ENCODE measurements at places on chromosomes 11 and 22.

GRCh38 chr22:32815943-32816342 is 14.4 kb downstream of the TIMP3 start:
- no peak for DNase-seq

GRCh38 chr11:38123673-38124072 is 1525.6 kb upstream of the RAG2 start:
- DNase-seq: no peak

DNA sequence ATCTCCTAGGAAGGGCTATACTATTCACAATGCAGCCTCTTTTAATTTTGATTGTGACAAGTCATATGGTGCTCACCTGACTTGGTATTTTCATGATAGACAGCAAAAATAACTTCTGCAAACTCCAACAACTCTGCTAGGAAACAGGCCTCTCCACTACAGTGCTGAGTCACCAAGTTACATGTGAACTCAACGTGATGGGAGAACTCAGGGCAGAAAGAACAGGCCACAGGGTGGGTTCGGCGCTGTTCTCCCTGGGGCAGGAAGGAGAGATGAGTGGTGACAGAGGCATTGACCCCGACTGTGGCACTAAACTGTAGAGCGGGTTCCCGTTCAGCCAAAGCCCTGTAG is 76.6 kb upstream of the UCP3 start:
- DNase-seq: no peak

DNA sequence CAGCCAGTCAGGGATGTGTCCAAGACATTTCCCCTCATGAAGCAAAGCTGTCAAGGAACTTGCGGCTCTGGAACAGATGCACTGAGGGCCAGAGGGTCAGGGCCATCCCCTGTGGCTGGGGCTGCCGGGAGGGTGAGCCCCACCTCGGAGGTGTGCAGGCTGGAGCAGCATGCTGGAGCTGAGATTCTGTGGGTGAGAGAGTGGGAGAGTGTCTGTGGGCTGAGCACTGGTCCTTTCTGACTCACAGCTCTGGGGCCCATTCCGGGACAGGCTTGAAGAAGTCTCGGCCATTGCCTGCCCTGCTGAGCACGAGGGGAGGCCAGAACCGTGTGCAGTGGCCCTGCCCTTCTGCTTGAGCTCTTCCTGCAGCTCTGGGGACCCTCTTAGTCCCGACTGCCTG is 2.1 kb downstream of the OMP start:
- DNase-seq: no peak

- peak; percentile 2 for DNase-seq
These were observed 56.9 kb upstream of the PRSS23 start for GRCh38 chr11:86743223-86744118.

GRCh38 chr11:106278391-106278790 is 200.9 kb downstream of the AASDHPPT start:
- no peak for DNase-seq

DNA sequence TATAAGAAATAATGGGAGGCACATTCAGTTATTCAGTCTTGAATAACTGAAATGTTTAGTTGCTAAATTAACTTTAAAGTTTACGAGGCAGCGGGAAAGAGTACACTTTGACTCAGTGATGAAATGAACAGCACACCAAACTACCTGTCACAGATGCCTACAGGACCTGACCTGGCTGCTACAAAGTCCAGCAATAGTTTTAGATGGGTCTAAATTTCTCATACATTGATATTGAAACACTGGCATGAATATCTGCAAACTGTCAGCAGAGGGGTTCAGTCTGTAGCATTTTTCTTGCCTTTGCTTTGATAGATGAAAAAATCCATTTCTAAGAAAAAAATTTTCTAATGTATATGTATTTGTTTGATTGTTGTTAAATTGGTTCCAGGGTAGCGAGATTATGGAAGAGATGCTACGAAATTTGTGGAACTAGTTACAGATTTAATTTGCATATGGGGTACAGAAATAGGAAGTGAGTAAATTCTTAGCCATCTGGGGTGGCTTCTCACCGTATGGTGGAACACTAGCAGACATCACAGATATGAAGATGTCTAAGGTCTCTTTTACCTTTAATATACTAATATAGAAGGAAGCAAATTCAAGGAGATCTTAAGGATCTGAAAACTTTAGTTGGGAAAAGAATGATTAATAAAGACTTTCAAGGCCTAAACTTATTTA is 20.8 kb upstream of the GAB2 start:
- DNase-seq: no peak

DNA sequence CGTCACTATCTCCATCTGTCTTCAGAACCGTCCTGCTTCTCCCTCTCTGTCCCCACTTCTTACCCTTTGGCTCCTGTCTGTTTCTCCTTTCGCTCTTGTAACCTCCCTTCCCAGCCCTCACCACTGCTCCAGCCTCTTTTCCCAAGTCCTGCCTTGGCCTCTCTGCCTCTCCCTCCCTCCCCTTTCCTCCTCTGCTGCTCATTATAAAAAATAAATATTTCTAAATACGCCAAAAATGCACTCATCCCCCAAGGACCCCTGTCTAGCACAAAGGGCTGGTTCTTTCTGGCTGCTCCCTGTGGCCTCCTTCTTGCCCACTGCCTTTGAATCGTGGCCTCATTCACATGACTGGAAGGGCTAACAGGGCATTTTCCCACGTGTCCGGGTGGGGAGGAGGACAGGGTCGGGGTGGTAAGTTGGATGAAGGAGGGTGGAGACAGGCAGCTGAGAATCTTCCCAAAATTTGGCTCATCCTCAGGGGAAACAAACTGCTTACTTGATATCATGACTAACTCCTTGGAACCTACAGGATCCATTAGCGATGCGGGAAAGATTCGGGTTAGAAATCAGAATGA is 26.4 kb upstream of the OAF start:
- no peak for DNase-seq

DNA sequence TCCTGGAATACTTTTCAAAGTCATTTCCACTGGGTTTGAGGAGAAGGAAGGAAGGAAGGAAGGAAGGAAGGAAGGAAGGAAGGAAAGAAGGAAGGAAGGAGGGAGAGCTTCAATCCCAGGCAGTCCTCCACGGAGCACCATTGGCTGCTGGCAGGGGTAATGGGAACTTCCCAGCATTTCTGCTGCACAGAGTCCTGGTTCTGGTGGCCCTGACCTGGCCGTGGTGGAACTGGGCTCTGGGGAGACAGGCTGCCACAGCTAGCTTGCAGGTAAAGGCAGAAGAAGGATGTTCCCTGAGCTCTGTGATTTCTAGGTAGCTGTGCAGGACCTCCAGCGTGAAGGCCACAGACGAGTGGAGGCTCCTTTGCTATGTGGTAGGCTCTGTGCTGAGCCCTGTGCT is 10.6 kb downstream of the PKNOX2 start:
- DNase-seq: no peak

DNA sequence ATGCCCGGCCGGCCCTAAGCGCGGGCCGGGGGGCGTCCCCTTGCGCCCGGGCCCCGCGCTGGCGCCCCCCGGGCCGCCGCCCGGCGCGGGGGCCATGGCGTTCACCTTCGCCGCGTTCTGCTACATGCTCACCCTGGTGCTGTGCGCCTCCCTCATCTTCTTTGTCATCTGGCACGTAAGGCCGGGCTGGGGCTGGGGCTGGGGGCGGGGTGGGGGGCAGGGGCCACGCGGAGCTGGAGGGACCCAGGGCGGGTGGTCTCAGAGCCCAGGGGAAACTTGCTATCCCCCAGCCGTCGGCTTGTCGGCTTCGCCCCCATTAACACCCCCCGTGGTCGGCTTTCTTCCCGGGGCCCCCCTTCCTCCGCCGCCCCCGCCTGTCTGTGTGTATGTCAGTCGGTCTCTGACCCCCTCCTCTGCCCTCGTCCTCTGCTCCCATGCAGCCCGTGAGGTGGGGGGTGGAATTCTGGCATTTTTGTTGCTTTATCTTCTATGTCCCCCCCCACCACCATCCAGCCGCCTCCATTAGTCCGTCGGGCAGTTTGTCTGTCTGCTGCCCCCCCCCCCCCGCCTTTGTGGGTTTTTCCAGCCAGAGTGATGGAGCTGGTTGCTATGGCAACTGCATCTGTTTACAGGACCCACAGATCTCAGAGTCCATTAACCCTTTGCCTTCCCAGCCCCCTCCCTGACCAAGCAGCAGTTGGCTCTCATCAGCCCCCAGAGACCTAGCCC is 552 bp downstream of the CNIH2 start:
- DNase-seq: peak; percentile 28

DNA sequence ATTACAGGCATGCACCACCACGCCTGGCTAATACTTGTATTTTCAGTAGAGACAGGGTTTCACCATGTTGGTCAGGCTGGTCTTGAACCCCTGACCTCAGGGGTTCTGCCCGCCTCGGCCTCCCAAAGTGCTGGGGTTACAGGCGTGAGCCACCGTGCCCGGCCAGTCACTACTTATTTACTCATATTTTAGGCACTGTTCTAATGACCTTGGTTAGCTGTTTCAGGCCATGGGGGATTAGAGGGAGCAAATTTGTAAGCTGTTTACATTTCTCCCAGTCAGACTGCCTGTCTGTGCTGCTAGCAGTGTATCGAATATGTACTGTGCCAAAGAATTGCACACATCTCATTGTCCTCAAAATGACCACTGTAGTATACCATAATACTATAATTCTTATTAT is 32.7 kb upstream of the PACSIN2 start:
- DNase-seq: no peak

- no peak for DNase-seq
These were observed 109.6 kb downstream of the CTNND1 start for GRCh38 chr11:57871231-57871630.

DNA sequence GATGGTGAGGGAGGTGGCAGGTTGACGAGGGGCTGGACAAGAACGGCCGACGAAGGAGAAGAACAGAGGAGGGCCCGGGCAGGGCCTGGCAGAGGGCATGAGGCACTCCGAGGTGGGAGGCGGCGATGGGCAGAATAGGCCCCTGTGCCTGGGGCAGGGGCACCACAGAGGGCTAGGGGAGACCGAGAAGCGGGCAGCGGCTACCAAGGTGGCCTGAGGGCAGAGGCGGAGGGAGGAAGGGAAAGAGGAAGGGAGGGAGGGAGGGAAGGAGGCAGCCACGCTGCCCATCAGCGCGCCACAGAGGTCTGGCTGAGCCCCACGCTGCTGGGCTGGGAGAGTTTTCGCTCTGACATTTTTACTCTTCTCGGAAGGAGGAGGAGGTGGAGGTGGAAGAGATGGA is 11.3 kb downstream of the LSP1 start:
- DNase-seq: no peak

- peak; percentile 53 for DNase-seq
These were observed 2.3 kb downstream of the C1QTNF5 start for GRCh38 chr11:119338318-119338890.

DNA sequence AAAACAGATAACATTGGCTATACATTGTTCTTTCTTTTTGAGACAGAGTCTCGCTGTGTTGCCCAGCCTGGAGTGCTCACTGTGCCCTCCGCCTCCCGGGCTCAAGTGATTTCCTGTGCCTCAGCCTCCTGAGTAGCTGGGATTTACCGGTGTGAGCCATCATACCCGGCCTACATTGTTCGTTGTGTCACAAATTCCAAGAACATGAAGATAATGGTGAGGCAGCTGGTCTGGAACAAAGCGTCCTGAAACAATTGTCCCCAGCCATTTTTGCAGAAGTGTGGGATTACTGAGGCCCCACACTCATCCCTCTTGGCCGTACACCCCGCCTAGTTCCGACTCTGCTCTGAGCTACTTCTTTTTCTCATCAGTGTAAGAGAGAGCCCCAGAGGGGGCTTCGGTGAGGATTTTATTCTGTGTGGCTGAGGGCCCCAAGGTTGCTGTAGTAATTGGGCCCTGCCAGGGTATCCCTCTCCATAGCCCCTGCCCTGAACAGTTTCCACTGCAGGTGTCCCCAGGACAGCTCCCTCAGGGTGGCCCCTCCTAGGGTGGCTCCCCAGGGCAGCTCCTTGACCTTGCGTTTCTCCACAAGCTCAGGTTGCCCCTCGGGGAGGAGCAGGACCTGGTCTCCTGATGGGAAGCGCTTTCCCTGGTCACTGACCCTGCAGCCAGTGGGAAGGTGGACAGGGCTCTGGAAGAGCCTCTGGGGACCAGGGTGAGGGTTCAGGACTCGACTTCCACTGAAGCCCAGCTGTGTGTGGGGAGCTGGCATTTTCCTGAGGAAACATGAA is 13.1 kb upstream of the ARSA start:
- no peak for DNase-seq

GRCh38 chr22:23418159-23418788 is 161.8 kb downstream of the IGLL1 start:
- DNase-seq: no peak

DNA sequence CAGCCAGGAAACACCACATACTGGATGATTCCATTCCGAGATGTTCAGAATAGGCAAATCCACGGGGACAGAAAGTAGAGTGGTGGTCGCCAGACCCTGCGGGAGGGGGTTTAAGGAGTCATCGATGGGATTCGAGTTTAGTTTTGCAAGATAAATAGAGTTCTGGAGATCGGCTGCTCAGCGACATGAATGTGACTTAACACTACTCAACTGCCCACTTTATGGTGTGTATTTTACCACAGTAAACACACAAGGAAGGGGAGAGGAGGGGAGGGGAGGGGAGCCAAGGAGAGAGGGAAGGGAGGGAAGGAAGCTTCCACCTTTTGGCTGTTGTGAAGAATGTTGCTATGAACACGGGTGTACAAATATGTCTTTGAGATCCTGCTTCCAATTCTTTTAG is 10.4 kb upstream of the ARHGAP8 start:
- no peak for DNase-seq

DNA sequence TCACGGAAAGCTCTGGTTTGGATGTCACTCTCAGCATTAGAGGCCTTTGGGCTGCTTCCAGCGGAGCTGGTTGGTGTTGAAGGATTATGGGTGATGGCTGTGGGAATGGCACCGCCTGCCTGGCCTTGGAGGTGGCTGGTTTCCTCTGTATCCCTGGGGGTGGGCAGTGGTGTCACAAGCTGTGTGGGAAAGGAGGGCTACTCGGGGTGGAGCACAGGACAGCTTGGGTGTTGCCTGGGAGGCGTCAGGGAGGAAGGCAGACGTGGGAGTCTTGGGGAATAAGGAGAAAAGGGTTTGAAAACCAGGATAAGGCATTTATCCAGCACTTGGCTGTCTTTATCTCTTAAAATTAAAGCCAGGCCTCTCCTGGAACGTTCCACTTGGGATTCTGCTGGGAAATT is 71.8 kb downstream of the ADAMTS15 start:
- no peak for DNase-seq

DNA sequence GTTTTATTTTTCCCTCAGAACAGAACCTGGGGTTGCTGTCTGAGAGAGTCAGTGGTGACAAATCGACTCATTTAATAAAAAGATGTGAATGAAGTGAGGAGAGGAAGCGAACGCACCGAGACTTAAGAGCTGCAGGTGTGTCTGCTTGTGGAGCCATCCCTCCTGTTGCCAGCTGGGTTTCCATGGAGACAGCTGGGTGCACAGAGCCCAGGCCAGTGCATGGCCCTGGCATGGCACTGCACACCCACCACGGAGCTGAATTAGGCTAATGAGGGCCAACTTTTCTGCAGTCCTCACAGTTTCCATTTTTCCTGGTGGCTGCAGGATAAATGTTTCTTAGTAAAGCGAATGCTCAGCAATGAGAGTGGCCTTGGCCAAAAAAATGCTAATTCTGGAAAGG is 750.2 kb downstream of the OPCML start:
- no peak for DNase-seq

DNA sequence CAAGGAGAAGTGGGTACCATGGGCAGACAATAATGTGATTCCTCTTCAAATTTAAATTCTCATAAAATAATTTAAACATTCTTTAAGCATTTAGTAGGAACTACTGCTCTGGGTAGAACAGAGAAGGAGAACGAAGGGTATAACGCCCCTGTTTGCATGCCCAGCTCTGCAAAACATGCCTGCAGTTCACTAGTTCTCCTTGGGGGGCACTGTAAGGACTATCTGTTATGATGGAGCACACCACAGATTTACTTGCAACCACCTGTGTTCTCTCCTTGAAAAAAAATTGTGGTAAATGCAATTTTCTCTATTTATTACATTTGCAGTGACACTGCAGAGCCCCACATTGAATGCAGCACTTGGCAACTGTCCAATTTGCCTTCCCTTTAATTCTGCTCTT is 100.3 kb downstream of the GUCY1A2 start:
- DNase-seq: no peak
